Pulmonary artery endothelial cell (primary cell): ENCODE measurements at places on chromosomes 1 and 21.

GRCh38 chr1:202576816-202577215, 133.4 kb downstream of the SYT2 start:
- no peak for DNase-seq

DNA sequence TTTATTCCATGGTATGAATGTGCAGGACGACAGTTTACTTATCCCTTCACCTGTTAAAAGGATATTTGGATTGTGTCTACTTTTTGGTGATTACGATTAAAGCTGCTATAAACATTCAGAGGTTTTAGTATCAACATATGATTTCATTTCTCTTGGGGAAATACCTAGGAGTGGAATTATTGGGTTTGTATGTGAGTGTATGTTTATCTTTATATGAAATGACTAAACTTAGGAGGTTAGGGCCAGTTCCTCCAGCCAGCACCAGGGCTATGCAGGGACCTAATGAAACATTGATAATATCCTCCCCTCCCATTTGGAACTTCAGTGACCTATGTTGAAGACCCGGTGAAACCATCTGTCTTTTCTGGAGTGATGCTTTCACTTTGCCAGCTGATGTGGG, 13.8 kb downstream of the TMEM51 start:
- DNase-seq: no peak

DNA sequence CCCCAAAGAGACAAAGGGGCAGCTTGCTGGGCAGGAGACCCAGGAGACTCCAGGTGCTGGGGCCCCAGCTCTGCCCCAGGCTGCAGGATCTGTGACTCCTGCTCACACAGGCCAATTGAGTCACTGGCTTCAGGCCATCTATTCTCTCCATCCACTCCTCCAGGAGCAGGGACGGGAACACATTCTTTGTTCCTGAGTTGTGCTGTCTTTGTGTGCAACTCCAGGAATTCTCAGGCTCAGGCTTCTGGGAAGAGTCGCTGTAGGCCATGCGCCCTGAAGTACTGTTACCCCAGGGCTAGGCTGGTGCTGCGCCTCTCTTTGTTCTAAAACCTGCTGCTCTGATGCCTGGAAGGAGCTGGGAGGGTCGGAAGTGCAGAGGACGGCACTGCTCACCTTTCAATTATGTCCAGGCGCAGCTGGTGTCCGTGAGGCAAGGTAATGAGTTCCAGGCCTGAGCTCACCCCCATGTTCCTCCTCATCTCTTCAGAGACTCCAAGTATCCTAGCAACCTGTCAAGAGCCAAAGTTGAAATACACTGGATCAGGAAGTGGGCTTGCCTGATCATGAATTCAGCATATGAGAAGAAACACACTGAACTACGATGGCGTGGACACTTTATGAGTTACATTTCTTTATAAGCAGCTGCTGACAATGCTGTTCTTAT, 105.9 kb downstream of the BCAR3 start:
- no peak for DNase-seq

DNA sequence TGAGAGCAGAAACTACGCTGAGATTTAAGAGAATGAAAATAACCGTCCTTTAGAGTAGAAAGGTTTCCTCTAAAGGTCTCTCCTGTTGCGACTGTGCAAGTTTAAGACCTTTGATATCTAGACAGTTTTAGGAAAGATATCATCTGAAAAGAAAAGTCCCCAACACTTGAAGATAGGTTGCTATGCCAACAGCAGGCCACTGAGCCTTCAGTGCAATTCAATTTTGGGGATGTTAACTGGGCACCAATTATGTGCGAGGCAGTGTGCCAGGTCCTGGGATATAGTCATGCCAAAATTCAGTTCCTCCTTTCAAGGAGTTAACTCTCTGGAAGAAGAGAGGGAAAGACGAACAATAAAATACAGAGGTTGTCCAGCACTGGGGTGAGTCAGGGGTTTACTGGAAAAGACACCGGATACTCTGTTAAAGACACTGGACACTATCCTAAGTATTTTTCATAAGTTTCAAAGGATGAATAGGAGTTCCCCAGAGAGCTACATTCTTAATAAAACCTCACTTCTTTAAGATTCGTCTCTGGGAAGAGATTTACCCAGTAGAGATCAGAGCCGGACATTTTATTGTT, 25.5 kb upstream of the ZNF281 start:
- DNase-seq: no peak

- no peak for DNase-seq
Measured at GRCh38 chr1:119779869-119780356, 11.2 kb upstream of the HMGCS2 start.
